ENCODE measurements at places on chromosomes 3 and 15.

DNA sequence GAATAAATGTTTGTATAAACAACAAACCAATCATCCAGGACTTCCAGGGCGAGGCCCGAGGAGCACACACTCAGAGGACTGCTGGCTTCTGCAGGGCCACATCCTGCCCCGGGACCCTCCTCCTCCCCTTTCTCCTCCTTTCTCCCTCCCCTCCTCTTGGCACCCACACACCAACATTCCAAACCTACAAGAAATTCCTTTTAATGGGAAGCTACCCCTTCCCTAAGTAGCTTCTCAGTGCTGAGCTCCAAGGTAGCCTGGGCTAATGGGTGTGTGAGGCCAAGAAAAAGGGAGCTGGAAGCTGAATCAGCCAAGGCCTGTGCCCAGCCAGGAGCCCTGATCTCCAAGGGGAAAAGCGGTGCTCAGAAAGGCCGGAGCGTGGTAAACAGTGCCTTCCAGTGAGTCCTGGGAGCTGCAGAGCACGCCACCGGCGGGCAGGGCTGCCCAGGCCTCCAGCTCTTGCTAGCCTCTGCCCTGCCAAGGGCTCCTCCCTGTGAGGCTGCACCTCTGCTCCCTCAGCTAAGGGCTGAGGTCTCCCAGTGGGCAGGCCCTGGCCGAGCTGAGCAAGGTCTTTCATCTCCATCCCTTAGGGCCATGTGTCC, 3.9 kb downstream of the ITIH3 start:
- no peak for DNase-seq

DNA sequence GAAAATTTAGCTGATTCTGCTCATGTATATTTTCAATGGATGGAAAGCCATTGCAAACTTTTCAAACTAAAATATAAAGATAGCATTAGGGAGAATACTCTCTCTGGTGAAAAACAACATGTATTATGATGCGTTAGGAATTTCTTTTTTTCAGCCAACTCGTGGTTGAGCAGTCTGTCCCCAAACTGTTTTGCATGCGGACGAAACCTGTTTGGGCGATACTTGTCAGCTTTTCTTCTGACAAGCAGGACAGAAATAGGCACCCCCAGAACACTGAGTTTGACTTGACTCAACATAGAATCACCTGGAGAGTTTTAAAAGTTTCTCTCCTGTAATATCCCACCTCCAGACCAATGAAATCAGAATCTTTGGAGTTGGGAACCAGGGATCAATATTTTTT, 417.5 kb upstream of the TPRG1 start:
- DNase-seq = no peak

GRCh38 chr3:156473341-156473740, 81.6 kb downstream of the SSR3 start:
- no peak for DNase-seq

DNA sequence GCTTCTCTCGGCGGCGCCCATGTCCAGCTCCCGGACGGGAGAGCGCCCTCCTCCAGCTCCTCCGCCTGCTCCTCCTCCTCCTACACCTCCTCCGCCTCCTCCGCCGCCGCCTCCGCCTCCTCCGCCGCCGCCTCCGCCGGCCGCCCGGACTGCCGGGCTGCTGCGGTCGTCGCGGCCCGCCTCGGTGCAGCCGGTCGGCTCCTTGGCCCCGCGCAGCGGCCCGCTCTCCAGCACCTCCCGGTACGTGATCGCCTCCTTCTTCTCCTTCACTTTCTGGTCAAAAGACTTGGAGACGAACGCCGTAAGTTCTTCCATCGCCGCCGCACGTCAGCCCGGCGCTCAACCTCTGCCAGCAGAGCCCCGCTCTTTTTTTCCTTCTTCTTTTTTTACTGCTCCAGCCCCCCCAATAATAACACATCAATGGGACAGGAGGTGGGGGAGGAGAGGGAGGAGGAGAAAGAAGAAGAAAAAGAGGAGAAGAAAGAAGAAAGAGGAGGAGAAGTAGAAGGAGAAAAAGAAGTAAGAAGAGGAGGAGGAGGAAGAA, 438 bp downstream of the SHOX2 start:
- DNase-seq = no peak

DNA sequence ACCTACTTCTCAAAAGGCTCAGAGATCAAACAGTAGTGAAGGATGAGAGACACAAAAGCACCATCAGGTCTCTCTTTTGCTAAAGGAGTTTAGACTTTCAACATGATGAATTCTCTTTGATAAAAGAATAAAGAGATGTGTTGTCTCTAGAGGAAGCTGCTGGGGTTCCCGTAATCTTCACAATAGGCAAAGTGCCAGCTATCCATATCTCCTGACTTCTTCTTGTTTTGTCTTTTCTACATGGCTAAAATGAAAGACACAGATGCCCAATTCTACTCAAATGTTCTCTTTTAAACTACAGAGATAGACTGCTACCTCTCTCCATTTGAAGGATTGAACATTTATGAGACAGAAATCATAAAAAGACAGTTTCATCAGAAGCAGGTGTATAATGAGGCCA, 38.4 kb upstream of the TUSC7 start:
- no peak for DNase-seq

DNA sequence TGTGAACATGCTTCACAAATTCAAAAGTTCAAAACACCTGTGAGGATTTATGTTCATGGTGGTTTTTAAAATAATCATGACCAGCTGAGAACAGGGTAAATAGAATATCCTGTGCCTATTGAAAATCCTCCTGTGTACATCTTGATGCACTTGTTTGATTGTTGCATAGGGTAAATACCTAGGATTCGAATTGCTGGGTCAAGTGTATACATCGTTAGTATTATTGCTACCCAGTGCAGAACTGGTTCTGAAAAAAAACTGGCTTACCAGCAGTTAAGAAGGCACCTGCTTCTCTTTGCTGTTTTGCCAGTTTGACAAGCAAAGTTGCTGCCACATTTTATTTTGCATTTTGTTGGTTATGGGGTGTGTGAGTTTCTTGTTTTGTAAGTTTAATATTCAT, 272.6 kb downstream of the CLSTN2 start:
- no peak for DNase-seq

DNA sequence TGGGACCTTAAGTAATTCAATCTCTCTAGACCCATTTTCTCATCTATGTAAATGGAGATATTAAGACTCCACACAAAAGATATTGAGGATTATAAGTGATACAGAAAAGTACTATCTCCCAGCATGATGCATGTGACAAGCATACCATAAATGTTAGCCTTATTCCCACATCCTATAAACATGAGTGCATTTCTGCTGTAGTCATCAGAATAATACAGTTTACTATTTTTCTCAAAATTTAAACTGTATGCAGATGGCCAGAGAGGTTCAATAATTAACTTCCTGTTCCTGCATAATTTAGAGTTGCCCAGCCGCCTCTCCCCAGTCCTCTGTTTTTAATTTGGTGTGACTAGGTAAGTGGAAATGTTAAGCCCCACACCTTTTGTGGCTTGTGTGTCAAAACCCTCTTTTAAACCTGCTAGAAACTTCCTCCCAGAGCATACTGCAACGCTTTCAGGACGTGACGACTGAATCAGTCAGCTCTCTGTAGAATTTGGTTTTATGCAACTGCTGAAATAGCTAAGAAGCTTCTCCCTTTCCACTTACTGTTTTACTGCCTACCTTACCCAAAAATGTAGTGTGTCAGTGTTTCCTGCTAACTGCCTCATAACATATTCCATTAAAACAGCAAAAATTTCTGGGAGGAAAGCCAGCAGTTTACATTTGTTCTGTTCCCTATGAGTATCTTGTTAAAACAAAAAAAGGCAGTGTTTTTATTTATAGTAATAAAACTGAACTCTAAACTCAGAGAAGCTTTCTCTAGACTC, 1037.9 kb downstream of the EPHA3 start:
- DNase-seq = no peak

DNA sequence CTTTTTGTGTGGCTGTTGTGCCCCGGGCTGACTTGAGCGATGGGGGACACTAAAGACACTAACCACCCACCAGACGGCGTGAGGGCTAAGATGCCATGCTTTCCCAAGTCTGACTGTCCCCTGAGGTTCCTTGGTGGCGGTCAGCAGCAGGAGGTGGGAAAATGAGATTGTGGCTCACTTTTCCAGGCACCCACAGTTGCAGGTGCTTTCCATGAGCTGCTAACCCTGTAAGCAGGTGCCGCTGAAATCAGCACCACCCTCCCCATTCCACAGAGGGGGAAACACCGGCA, 17.7 kb downstream of the PRR23E start:
- no peak for DNase-seq

DNA sequence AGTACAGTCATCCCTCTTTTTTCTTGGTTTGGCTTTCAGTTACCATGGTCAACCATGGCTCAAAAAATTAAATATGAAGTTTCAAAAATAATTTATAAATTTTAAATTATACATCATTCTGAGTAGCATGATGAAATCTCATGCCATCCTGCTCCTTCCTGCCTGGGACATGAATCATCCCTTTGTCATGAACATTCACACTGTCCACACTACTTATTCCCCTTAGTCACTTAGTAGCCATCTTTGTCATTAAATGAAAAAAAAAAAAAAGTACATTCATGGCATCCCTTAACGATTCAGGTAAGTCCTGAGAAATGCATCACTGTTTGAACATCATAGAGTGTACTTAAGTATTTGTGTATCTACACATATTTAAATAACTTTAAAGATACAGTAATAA, 1046.3 kb downstream of the ROBO2 start:
- no peak for DNase-seq

GRCh38 chr3:13066236-13066635, 7.0 kb downstream of the IQSEC1 start:
- no peak for DNase-seq

DNA sequence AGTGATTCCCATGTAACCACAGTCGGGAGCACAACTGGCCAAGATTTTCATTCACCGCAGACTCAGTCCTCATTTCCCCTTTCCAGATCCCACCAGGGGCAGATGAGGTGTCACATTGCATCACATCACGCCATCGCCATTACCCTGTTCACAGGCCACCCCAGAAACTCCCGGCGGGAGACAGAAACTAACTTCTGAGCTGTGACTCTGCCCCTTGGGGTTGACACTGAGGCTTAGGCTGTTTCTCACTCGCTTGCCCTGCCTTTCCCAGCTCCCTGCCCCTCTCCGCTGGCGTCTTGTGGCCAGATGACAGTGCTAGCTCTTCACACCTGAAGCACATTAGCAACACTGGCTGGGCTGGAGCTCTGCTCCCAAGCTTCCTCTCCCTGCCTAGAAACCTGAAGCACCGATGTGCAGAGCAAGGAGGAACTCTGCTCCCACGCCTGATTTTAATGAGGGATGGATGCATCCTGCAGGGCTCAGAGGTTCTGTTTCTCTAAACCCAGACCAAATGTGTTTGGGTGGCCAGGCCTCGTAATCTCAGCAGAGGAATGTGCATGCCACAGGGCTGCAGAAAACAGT, 88.8 kb upstream of the CTDSPL start:
- peak; percentile 21 for DNase-seq

DNA sequence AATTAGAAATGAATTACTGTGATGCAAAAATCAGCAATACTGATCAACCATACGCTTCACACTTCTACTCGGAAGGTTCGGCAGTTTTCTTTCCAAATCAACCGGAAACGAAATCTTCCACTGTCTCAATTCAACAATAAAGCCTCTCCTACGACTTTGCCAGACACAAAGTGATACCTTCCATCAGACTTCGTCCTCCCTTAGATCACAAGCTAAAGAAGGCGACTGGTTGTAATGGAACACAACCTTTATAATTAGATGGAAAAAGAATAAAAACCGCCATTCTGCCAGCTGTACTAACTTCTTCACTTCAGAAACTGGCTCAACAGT, 618 bp downstream of the PARL start:
- DNase-seq = no peak

GRCh38 chr3:143465666-143466065, 346.1 kb downstream of the CHST2 start:
- DNase-seq = no peak

- DNase-seq = no peak
Observed at GRCh38 chr15:35306361-35306981, 221.4 kb upstream of the NANOGP8 start.

- DNase-seq = no peak
Observed at GRCh38 chr3:19473971-19474580, 325.8 kb downstream of the KCNH8 start.

DNA sequence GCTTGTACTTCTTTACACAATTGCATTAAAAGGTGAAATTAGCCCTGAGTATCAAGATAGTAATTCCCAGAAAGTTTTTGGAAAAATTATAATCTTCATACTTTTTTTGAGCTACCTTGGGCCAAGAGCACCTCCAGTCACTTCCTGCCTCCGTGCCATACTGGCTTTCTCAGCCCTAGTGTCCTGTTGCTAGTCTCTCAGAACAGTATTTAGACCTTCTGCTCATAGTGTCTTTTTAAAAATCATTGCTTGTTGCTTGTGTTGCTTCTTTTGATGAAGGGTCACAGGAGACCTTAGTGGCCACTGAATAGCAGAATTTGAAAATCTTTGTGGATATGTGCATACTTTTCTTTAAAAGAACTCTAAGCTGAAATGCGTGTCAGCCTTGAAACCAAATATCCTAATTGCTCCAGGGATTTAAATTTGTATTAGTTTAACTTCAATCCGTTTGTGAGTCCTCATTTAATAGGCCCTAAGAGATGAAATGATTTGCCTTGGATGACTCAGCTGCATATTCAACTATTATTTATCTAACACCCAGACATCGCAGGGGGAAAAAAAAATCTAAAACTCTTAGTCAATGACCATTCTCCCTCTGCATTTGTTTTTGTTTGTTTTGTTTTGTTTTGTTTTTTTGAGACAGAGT, 29.1 kb upstream of the LXN start:
- no peak for DNase-seq

DNA sequence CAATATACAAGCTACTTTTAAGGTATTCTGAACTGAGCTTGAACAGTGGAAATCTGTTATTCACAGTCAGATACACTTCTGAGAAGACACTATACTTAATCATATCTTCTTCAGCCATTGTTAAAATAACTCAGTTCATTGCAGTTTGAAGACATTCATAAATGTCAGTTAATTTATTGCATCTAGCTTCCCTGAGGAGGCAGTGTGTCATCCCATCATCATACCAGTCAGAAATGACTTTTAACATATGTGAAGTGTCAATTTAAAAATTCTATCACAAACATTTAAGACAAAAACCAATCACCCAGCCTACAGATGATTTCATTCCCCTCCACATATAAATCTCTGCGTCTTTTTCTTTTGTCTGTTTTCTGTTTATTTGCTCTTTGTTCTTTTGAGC, 7.5 kb downstream of the TMEM207 start:
- no peak for DNase-seq

DNA sequence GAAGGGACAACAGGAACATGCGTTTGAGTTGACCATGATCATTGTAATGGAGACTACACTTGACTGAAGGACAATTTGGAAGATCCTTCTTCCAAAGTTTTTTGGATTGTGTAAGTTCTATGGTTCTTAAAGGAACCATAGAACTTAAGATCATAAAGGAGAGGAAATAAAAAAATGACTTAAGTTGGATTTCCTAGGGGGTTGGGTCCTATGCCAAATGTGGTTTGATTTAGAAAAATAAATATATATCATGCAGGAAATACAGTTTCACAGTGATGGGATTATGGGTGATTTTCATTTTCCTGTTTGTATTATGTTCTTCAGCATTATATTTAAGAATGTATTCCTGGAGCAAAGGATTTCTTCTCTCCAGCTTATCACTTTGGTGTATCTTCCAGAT, 305.5 kb upstream of the DPH6 start:
- no peak for DNase-seq

- no peak for DNase-seq
Observed at GRCh38 chr3:38608961-38609360, 40.5 kb downstream of the SCN5A start.
